GM13977 (cell line): ENCODE measurements at places on chromosomes 5 and 9.

DNA sequence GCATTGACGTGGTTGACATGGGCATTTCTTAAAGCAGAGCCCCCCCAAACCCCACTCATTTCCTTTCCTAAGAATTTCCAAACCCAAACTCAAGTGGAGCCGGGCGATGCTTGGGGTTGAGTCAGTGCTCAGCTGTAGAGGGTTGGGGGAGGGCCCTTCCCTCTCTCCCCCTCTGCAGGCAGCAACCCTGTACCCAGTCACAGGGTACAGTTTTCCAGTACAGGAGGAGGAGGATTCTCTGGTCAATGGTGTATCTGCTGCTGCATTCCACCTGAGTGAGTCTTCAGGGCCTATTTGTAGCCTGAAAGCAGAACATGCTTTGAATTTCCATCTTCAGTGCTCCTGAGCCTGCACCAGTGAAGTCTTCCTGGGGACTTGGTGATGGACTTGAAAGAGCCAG is 55.8 kb downstream of the ENTREP1 start:
- DNase-seq: no peak

GRCh38 chr9:125337236-125337635 is 75.6 kb downstream of the GAPVD1 start:
- DNase-seq: no peak

- no peak for DNase-seq
These were observed 1082.9 kb upstream of the SEMA6A start for GRCh38 chr5:117657541-117657940.

GRCh38 chr9:111975709-111976108 is 79.1 kb downstream of the UGCG start:
- DNase-seq: no peak

- no peak for DNase-seq
These were observed 90.3 kb upstream of the ERCC6L2 start for GRCh38 chr9:95785209-95785608.

GRCh38 chr9:73038613-73039012 is 85.8 kb upstream of the ALDH1A1 start:
- no peak for DNase-seq
